ENCODE measurements at places on chromosomes 7 and 10. TPM values are rescaled to one million over a fixed set of nuclear protein-coding genes. Genes with fewer than 3 reads are reported as not detected.
A peak's percentile ranks its signal among the peaks of the same experiment; 100 is the strongest.

The SPDYE18 gene
- 0.82 TPM for total RNA-seq

The PLAU gene
- not detected for total RNA-seq

The CNPY1 gene
- not detected for total RNA-seq

The AKR1D1 gene
- total RNA-seq: not detected

The ADCYAP1R1 gene
- not detected for total RNA-seq

The SBDS gene
- 474 TPM for total RNA-seq

The ABCB4 gene
- not detected for total RNA-seq

The PDGFA gene
- total RNA-seq: 0.70 TPM

The LRRC61 gene
- total RNA-seq: 5.0 TPM

The FFAR4 gene
- total RNA-seq: not detected

The CHST15 gene
- 0.42 TPM for total RNA-seq

The RPEL1 gene
- not detected for total RNA-seq

The GIMAP6 gene
- total RNA-seq: 14.9 TPM

DNA sequence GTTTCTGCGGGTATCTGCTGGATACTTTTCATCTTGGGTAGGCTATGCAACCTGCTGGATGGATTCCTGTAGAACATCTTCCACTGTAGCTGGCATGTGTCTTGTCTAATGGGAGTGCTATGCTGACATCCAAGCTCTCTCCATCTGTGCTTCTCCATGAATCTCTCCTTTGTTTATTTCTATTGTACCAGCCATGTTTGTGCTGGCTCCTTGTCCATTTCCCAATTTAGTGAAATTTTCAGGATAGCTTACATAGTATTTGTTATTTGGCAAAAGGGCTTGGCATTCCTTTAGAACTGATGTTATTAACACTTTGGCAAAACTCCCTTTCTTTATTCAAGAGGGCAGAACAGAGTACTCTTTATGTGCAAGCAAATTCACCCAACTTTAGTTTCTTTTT, 198.0 kb downstream of the CSTF2T start:
- H3K27me3 ChIP-seq: no peaks in the 10 kb centered on the region
- H3K4me3 ChIP-seq: no peak overlapping the region
- no peak for DNase-seq

DNA sequence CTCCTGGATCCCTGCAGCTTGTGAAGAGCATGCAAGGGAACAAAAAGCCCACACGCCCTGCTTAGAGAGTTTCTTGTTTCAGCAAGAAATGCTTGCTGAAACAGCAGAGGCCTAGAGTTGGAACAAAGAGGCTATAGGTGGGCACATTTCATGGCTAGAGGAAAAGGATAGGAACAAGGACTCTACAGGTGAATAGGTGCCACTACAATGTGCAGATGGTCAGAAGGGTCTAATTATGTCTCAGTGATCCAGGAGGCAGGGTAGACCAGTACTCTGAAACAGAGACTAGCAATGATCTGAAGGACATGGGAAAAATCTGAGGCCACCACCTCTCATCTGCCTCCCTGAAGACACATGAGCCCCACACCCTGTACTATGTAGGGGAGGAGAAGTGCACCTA, 609.0 kb downstream of the REEP3 start:
- H3K27me3 ChIP-seq: no peaks in the 10 kb centered on the region
- no peak overlapping the region for H3K27ac ChIP-seq
- H3K4me1 ChIP-seq: no peaks in the 10 kb centered on the region

DNA sequence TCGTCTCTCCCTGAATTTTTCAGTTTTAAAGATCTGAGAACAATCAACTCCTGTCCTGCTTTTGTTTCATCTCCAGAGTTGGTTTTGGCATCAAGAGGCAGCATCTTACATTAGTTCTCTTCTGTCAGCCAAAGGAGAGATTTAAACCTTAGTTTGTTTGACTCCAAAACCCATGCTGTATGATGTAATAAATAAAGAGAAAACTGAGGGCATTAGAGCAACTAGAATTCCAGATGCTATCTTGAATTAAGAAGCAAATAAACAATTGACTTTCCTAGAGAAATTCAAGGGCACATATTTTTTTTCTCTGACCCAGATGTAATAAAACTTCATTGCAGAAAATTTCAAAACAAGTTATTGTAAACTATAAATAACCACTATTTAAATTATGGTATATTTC, 54.4 kb downstream of the INHBA start:
- H3K4me1 ChIP-seq: no peaks in the 10 kb centered on the region
- no peak overlapping the region for H3K27ac ChIP-seq
- H3K4me3 ChIP-seq: no peak overlapping the region
- no peak for DNase-seq

GRCh38 chr7:85840554-85840953, 653.7 kb upstream of the SEMA3D start:
- no peaks in the 10 kb centered on the region for H3K36me3 ChIP-seq
- H3K27ac ChIP-seq: no peak overlapping the region
- no peak overlapping the region for H3K4me3 ChIP-seq
- H3K27me3 ChIP-seq: no peaks in the 10 kb centered on the region

- no peak overlapping the region for H3K27ac ChIP-seq
- no peak for DNase-seq
- H3K36me3 ChIP-seq: no peaks in the 10 kb centered on the region
- H3K4me1 ChIP-seq: no peaks in the 10 kb centered on the region
- no peak overlapping the region for H3K4me3 ChIP-seq
Observed at GRCh38 chr7:65434307-65434706, 60.7 kb downstream of the ZNF92 start.

- no peak overlapping the region for H3K27ac ChIP-seq
- peaks cover 7% of the 10 kb centered on the region for H3K27me3 ChIP-seq
- H3K36me3 ChIP-seq: no peaks in the 10 kb centered on the region
- no peaks in the 10 kb centered on the region for H3K4me1 ChIP-seq
- DNase-seq: peak; percentile 43
- H3K4me3 ChIP-seq: no peak overlapping the region
Observed at GRCh38 chr10:23702977-23703414, 264.1 kb downstream of the OTUD1 start.

DNA sequence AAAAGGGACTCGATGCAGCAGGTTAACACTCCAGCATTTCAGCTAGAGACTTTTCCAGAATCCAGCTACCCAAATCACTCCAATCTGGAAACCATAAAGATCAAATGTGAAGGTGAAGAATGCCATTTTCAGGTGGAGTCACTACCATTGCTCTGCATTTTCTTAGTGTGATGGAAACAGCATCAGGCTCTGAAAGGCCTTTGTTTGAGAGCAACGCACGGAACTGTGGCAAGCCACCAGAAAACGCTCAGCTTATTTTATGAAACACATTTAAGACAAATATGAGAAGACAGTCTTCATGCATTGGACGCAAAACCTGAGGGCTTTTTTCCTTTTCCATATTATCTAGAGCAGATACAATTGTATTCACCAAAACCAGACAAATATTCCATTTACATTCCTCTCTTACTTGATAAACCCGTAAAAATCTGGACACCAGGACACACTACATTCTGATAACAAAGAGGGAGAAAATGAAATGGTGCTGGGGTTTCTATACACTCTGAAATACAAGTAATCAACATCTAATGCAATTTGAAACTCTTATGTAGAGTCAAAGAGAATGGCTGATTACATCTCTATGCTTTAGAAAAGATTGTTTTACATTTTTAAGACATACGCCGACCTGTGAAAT, 99.1 kb downstream of the NRP1 start:
- no peak overlapping the region for H3K4me3 ChIP-seq
- no peaks in the 10 kb centered on the region for H3K4me1 ChIP-seq
- DNase-seq: no peak

- DNase-seq: no peak
- peak overlapping the region; percentile 81 for H3K27ac ChIP-seq
- H3K4me1 ChIP-seq: peaks cover 71% of the 10 kb centered on the region
- peaks cover 97% of the 10 kb centered on the region for H3K36me3 ChIP-seq
- no peaks in the 10 kb centered on the region for H3K27me3 ChIP-seq
Observed at GRCh38 chr7:50393076-50393475, 57.1 kb downstream of the FIGNL1 start.

GRCh38 chr7:128121711-128122530, 90.7 kb upstream of the LRRC4 start:
- DNase-seq: no peak
- no peaks in the 10 kb centered on the region for H3K36me3 ChIP-seq
- no peaks in the 10 kb centered on the region for H3K27me3 ChIP-seq
- H3K27ac ChIP-seq: no peak overlapping the region

- H3K4me1 ChIP-seq: no peaks in the 10 kb centered on the region
- H3K27ac ChIP-seq: no peak overlapping the region
- H3K4me3 ChIP-seq: no peak overlapping the region
- no peaks in the 10 kb centered on the region for H3K36me3 ChIP-seq
- no peaks in the 10 kb centered on the region for H3K27me3 ChIP-seq
Observed at GRCh38 chr10:109737009-109737408, 186.3 kb downstream of the XPNPEP1 start.

- no peak for DNase-seq
- H3K4me3 ChIP-seq: no peak overlapping the region
- no peaks in the 10 kb centered on the region for H3K27me3 ChIP-seq
- no peaks in the 10 kb centered on the region for H3K4me1 ChIP-seq
Observed at GRCh38 chr10:120600871-120601649, 144.0 kb downstream of the PLPP4 start.

- H3K4me3 ChIP-seq: no peak overlapping the region
- H3K27me3 ChIP-seq: no peaks in the 10 kb centered on the region
- H3K27ac ChIP-seq: no peak overlapping the region
- H3K4me1 ChIP-seq: peaks cover 8% of the 10 kb centered on the region
Observed at GRCh38 chr10:132324186-132324585, 7.8 kb upstream of the LRRC27 start.

DNA sequence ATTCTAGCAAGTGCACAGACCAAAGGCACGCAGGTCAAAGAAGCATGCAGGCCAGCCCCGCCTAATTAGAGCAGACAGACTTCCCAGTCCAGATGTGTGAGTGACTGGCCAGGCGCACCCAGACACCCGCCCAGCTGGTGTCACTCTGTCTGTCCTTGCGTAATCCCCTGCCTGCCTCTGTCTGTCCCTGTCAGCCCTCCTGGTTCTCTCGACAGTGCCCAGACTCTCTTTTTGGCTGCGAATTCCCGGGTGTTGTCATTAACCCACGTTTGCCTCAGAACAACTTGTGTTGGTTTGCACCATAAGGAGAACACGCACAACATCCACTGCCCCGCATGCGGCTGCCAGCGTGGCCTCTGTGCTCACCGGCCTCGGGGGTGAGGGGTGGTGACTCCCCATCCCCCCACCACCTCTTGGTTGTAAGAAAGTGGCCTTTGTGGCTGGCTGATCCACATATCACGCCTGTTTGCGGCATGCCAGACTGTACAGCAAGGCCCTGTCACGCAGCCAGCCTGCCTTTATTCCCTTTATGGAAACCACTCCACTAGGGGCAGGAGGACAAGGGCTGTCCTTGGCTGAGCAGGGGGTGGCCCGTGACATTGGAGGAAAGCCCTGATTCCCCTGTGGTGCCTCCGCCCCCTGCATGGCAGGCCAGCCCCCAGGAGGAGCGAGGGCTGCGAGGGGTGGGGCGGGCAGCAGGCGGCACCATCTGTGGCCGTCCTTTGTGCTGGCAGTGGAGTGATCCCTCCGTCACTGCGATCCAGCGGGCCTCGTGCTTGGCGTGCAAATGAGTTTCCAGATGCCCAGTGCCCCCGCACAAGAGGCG, 72.8 kb upstream of the PPIF start:
- DNase-seq: no peak
- H3K4me3 ChIP-seq: no peak overlapping the region
- no peaks in the 10 kb centered on the region for H3K27me3 ChIP-seq
- peaks cover 19% of the 10 kb centered on the region for H3K36me3 ChIP-seq
- peaks cover 9% of the 10 kb centered on the region for H3K4me1 ChIP-seq
- H3K27ac ChIP-seq: no peak overlapping the region

- no peaks in the 10 kb centered on the region for H3K4me1 ChIP-seq
- no peak overlapping the region for H3K27ac ChIP-seq
- no peak for DNase-seq
- no peak overlapping the region for H3K4me3 ChIP-seq
- peaks cover 25% of the 10 kb centered on the region for H3K27me3 ChIP-seq
Observed at GRCh38 chr7:76225379-76225778, 23.7 kb downstream of the SRRM3 start.

GRCh38 chr10:27624941-27625340, 120.7 kb downstream of the MKX start:
- H3K4me3 ChIP-seq: no peak overlapping the region
- H3K36me3 ChIP-seq: no peaks in the 10 kb centered on the region
- no peak overlapping the region for H3K27ac ChIP-seq
- no peak for DNase-seq
- H3K27me3 ChIP-seq: peaks cover 17% of the 10 kb centered on the region

- peaks cover 19% of the 10 kb centered on the region for H3K36me3 ChIP-seq
- no peak overlapping the region for H3K4me3 ChIP-seq
- no peaks in the 10 kb centered on the region for H3K27me3 ChIP-seq
- DNase-seq: no peak
Observed at GRCh38 chr7:127998671-127999070, 32.6 kb downstream of the LRRC4 start.

DNA sequence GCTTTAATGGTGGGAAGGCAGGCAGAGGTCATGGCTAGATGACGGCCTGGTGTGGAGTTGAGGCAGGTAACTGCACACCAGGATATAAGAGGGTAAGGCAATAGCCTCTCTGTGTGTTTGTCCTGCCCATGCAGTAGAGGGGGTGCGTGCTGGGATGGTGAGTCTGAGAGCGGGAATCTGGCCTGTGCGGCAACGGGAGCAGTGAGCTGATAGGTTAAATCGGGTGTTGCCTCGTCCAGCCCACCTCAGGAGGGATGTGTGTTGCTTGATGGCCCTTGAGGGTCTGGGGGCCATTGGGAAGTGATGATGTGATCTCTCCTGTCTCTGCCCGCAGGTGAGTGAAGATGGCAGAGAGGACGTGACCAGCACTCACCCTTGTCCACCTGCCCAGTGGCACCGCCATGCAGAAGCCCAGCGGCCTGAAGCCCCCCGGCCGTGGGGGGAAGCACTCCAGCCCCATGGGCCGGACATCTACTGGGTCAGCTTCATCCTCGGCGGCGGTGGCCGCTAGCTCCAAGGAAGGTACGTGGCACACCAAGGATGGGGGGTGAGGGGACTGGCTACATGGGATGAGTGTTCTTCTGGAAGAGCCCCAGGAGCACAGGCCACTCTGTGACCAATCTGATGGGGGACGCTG, 28.1 kb downstream of the CLIP2 start:
- no peaks in the 10 kb centered on the region for H3K27me3 ChIP-seq
- H3K36me3 ChIP-seq: no peaks in the 10 kb centered on the region
- no peak for DNase-seq
- no peak overlapping the region for H3K4me3 ChIP-seq
- no peaks in the 10 kb centered on the region for H3K4me1 ChIP-seq
- no peak overlapping the region for H3K27ac ChIP-seq

GRCh38 chr10:31242902-31243301, 76.1 kb upstream of the ZEB1 start:
- no peak for DNase-seq
- H3K4me1 ChIP-seq: no peaks in the 10 kb centered on the region
- no peaks in the 10 kb centered on the region for H3K27me3 ChIP-seq
- no peaks in the 10 kb centered on the region for H3K36me3 ChIP-seq
- no peak overlapping the region for H3K4me3 ChIP-seq

- no peaks in the 10 kb centered on the region for H3K27me3 ChIP-seq
- no peak overlapping the region for H3K4me3 ChIP-seq
- DNase-seq: no peak
- H3K27ac ChIP-seq: no peak overlapping the region
- no peaks in the 10 kb centered on the region for H3K4me1 ChIP-seq
- H3K36me3 ChIP-seq: no peaks in the 10 kb centered on the region
Observed at GRCh38 chr10:67036808-67037207, 111.0 kb downstream of the LRRTM3 start.

GRCh38 chr10:108612485-108612884, 1310.8 kb downstream of the XPNPEP1 start:
- H3K36me3 ChIP-seq: no peaks in the 10 kb centered on the region
- H3K4me3 ChIP-seq: no peak overlapping the region
- DNase-seq: no peak
- no peaks in the 10 kb centered on the region for H3K27me3 ChIP-seq
- no peaks in the 10 kb centered on the region for H3K4me1 ChIP-seq

GRCh38 chr7:134060874-134061273, 66.3 kb upstream of the LRGUK start:
- H3K27me3 ChIP-seq: no peaks in the 10 kb centered on the region
- no peak overlapping the region for H3K4me3 ChIP-seq
- no peaks in the 10 kb centered on the region for H3K4me1 ChIP-seq
- no peaks in the 10 kb centered on the region for H3K36me3 ChIP-seq

Measured in CD4-positive, alpha-beta T cell (primary cell).